ENCODE measurements at places on chromosomes 13 and 19.

DNA sequence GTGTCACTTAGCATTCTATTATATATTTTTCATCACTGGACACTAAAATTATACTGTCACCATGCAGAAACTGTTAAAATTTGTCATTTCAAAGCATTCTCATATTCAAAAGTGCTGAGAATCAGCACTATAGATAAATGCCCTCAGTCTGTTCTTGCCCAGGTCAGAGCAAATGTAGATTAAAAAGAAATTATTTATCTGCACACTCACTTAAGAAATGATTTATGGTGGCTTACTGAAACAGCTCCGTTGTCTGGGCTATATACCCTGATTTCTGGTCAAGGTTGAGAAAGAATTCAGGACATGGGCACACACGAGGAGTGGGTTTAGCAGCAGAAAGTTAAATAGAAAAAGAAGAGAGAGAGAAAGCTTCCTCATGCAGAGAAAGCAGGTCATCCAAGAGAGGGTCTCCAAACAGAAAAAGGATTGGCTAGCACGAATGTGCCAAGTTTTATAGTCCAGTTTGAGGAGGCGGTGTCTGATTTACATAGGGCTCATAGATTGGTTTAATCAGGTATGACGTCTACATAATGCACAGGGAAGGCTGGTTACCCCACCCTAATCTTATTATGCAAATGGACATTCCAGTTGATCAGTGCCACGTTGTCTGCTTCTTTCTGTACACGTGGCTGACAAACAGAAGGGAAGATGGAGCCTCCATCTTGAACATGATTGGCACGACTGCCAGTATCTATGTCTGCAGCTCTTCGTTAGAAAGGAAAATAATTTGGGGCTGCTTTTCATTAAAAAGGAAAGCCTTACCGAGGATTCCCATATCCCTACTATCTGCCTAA, 47.3 kb upstream of the N4BP2L1 start:
- no peak for DNase-seq

- no peak for DNase-seq
Measured at GRCh38 chr19:3979289-3979673, 6.0 kb downstream of the EEF2 start.

DNA sequence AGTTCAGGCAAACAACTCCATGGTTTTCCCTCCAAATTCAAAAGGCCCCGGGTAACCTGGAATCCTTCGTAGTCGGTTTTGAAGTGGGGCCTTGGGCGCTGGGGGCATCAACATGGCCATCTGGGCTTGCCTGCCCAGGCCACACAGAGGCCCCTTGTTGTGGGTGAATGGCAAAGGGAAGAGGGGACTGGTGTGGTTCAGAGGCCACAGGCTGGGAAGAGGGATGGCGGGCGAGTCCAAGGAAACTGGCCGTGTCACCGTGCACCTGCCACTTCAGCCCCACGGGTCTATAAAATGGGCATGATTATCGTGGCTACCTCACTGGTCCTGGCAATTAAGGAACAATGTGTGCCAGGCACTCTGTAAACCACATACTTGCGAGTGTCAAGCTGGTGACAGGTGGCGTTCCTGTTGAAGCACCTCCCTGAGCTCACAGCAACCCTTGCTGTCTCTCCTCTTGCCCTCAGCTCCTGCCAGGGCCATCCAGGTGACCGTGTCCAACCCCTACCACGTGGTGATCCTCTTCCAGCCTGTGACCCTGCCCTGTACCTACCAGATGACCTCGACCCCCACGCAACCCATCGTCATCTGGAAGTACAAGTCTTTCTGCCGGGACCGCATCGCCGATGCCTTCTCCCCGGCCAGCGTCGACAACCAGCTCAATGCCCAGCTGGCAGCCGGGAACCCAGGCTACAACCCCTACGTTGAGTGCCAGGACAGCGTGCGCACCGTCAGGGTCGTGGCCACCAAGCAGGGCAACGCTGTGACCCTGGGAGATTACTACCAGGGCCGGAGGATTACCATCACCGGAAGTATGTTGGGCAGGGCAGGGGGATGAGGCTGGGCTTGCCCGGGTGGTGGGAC, 1.3 kb downstream of the LSR start:
- no peak for DNase-seq

DNA sequence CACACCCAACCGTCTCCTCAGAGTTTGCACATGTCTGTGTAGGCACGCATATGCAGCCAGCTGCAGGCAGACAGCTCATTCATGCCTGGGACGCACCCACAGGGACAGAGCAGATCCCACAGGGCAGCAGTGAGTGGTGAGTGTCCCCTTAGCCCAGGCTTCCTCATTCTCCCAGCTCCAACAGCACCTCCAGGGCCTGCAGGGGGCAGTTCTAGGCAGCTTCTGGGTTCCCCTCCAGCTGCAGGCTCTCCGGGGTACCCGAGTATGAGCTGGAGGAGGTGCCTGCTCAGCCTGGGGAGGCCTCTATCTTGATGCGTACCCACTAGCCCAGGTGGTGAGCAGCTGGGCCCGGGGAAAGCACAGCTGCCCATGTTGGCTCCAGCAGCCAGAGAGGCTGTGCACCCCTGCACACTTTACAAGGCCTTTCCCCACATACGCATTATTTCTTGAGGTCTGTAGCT, 1.3 kb upstream of the SHANK1 start:
- peak; percentile 62 for DNase-seq

- DNase-seq = no peak
Measured at GRCh38 chr13:105147461-105147860, 1388.0 kb downstream of the EFNB2 start.

- DNase-seq = no peak
Measured at GRCh38 chr19:58474997-58475713, 997 bp upstream of the ZNF446 start.

DNA sequence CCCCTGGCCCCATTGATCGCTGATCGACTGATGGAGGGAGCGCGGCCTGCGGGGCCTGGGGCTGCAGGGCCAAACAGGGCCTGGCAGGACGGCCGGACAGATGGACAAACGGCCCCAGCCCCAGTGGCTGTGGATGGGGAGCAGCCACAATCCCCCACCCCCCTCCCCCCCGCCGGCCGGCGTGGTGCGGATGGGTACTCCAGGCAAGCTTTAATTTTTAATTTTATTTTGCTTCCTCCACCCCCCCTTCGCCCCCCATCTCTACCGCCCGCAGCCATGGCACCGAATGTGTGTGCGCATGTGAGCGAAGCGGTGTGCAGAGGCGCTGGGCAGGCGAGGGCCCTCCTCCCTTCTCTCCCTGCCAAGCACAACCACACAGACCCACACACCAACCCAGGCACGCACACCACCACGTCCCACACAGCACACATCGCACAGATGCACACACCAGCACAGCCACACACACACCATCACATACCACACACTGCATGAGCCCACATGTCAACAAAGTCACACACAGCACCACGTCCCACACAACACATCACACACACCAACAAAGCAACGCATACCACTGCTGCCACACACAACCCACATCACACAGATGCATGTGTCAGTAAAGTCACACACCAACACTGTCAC, 12.4 kb downstream of the ERFL start:
- DNase-seq = no peak

DNA sequence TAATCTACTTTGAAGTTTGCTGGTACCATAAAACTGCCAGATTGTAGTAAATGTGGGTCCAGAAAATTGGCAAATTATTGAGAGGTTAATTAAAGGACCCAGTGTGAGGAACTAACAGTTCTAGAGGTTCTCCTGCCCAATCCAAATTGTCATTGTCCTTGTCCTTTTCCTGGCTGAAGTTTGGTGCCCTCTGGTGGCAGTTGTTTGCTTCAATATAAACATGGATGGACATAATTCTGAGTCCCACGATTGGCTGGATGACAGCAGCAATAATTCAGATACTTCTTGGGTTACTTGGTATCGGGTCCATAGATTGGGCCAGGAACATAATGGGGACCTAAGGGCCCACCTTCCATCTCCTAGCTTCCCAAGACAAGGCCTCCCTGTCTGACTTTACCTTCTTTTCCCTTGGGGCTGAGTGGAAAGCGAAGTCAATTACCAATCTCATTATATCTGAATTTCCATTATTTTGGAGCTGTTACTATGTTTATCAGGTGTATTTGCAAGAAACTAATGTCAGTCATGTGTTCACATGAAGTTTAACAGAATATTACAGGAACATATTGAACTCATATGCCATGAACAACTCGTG, 33.8 kb upstream of the GARRE1 start:
- peak; percentile 54 for DNase-seq

GRCh38 chr19:18611327-18612050, 1.2 kb upstream of the TMEM59L start:
- no peak for DNase-seq

DNA sequence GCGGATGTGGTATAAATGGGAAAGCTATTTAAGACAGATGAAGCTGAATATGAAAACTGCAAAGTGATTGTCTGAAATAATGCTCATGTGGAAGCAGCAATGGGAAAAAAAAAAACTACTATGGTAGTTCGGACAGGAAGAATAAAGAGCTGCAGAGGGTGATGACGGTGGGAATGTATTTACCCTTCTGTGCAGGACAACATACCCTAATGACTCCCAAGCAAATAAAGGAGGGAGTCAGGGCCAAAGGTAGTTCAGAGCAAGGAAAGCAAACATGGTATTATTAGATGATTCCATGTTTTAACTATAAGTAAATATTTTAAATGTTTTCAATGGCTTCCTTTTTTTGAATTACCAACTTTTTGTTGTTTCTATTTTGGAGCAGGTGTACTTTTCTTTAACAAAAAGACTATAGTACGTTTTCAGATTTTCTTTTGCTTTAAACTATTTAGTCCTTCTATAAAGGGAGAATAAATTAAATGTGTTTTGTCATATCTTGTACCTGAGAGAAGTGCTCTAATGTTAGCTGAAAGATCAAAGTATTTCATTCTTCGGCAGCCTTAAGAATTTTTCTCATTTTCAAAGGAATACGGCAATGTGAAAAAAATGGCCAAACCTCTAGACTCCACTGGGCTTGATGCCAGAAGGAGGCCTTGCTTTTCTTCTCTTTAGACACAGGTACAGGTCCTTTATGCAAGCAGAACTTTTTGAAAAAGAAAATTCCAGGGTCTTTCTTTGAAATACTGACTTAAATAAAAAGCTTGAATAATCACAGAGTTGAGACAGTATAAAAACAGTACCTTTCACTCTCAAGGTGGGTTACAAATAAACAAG, 67.8 kb upstream of the ZDHHC20 start:
- DNase-seq = no peak

DNA sequence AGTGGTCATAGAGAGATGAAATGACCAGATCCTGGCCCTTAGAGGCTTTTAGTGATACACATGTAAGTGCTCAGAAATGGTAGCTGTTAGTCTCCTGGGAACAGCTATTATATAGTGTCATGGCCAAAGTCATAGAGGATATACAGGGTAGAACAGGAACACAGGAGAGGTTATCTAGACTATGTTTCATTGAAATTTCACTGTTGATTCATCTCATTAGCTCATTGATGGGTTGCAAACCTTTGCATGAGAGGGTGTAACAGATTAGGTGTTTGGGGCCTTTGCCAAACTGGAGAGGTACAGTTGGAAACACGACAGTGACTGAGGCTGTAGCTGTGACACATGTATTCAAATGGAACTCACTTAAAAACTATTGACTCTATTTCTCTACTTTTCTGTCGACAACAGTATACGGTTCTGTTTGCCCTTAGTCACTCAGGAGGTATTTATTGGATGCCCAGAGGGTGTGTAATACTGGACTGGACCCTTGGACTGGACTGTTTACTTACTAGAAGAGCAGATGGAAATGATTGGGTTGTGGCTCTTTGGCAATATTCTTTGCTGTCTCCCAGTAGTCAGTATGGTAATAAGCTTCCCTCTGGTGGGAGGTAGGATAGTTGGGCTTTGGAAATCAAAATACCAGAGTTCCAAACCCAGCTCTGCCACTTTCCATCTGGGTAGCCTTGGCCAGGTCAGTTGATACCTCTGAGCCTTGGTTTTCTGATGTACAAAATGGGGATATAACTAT, 29.8 kb downstream of the ARHGAP35 start:
- DNase-seq = no peak

- no peak for DNase-seq
Measured at GRCh38 chr19:3375221-3376090, 9.1 kb downstream of the NFIC start.

- DNase-seq = no peak
Measured at GRCh38 chr19:6693681-6694080, 23.7 kb upstream of the TNFSF14 start.

- DNase-seq = no peak
Measured at GRCh38 chr19:3804429-3804828, 18.2 kb upstream of the MATK start.

DNA sequence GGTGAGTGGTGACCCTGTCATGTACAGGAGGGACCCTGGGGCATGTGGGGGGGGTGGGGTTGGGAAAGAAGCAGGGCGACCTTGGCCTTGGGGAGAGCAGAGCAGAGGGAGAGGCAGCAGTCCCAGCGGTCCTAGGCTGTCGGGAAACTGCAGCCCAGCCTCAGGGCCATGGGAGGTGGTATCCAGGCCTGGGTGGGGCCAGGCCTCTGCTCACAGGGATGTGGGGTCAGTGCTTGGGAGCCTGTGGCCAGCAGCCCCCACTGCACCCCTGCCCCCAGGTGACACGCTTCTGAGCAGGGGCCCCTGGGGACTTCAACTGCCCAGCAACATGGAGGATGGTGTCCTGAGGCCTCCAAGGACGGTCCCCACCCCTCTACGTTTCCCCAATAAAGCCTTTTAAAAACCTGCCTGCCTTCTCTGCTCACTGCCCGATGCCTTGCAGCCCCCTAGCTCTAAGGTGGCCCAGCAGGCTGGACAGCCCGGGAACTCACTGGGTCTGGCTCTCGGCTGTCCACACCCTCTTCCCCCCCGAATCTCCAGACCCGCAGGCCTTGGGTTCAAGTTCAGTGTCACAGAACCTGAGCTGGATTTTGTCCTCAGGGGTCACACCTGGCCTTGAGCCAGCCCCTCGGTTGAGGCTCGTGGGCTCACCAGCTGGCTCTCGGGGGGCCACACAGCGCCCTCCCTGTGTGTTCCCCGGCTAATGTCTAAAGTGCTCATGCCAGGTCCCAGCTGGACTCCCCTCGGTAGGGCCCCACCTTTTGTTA, 6.9 kb downstream of the PNKP start:
- DNase-seq = no peak
